Tibial nerve (tissue), 4 donors: ENCODE measurements at places on chromosomes 6 and 20. TPM values are rescaled to one million over a fixed set of nuclear protein-coding genes. Genes with fewer than 3 reads are reported as not detected.

- H3K36me3 ChIP-seq = no peaks in the 10 kb centered on the region
- no peaks in the 10 kb centered on the region for H3K27me3 ChIP-seq
- H3K4me1 ChIP-seq = no peaks in the 10 kb centered on the region
- DNase-seq = no peak
- H3K27ac ChIP-seq = no peak overlapping the region
These were observed 140.9 kb upstream of the MOCS1 start for GRCh38 chr6:40075056-40075590.

Gene GPX5
- not detected for total RNA-seq

Gene FAM110A
- total RNA-seq = 6.5 TPM

- no peak for DNase-seq
- H3K27me3 ChIP-seq = no peaks in the 10 kb centered on the region
- no peak overlapping the region for H3K4me3 ChIP-seq
- H3K27ac ChIP-seq = no peak overlapping the region
These were observed 62.7 kb upstream of the XRN2 start for GRCh38 chr20:21240394-21240793.

- DNase-seq = no peak
- H3K4me3 ChIP-seq = no peak overlapping the region
- no peaks in the 10 kb centered on the region for H3K36me3 ChIP-seq
- H3K4me1 ChIP-seq = peaks cover 11% of the 10 kb centered on the region
- peak overlapping the region; percentile 49 for H3K27ac ChIP-seq
- no peaks in the 10 kb centered on the region for H3K27me3 ChIP-seq
These were observed 72.5 kb downstream of the ATP9A start for GRCh38 chr20:51695574-51696303.

GRCh38 chr6:137496368-137496767, 2.2 kb upstream of the OLIG3 start:
- no peak for DNase-seq
- H3K4me1 ChIP-seq = peaks cover 32% of the 10 kb centered on the region

DNA sequence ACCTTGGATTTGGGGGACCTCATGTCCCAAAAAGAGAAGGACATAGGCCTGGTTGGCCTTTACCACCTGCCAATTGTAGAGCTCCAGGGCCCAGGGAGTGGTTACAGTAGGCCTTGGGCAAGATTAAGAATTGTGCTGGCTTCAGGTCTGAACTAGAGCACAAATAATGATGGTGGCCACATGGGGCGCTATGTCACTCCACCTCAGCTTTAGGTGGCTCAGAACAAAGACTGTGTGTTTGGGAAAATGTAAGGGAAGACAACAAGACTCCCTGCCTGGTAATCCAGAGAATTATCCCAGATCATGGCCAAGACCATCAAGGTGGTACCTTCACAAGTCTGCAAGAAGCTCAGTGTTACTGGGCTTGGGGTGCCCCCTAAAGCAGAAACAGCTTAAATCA, 224.9 kb upstream of the OPRM1 start:
- no peak for DNase-seq
- no peak overlapping the region for H3K4me3 ChIP-seq
- H3K4me1 ChIP-seq = no peaks in the 10 kb centered on the region
- H3K27me3 ChIP-seq = no peaks in the 10 kb centered on the region

- no peak overlapping the region for H3K4me3 ChIP-seq
- no peaks in the 10 kb centered on the region for H3K27me3 ChIP-seq
- no peaks in the 10 kb centered on the region for H3K36me3 ChIP-seq
- no peak for DNase-seq
- H3K4me1 ChIP-seq = peaks cover 7% of the 10 kb centered on the region
These were observed 368.0 kb downstream of the QKI start for GRCh38 chr6:163782436-163783003.

- no peak overlapping the region for H3K27ac ChIP-seq
- no peaks in the 10 kb centered on the region for H3K36me3 ChIP-seq
- no peaks in the 10 kb centered on the region for H3K27me3 ChIP-seq
- H3K4me3 ChIP-seq = no peak overlapping the region
These were observed 27.1 kb downstream of the PTGIS start for GRCh38 chr20:49540687-49541435.
